ENCODE measurements at places on chromosomes 4 and X.

GRCh38 chr4:136967069-136967468 lies 565.2 kb downstream of the PCDH18 start:
- DNase-seq, result no peak

GRCh38 chrX:39397561-39398199 lies 596.4 kb downstream of the MID1IP1 start:
- DNase-seq, result peak; percentile 62

DNA sequence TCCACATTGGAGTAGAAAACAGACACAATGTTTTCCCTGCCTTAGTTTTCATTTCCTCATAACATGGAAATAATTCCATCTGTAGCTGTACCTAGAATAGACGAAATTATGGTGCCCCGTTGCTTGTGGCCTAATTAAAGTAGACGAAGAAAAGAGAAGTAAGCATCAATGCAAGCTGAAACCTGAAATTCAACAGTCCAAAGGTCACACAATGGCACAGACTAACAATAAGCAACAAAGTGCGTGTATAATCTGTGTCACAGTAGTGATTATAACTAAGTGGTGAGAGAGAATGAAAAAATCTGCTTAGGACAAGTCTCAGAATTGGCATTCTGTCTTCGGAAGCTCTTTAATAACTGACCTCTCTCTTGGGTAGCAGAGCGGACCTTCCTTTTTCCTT lies 24.3 kb downstream of the MAGEB17 start:
- DNase-seq, result no peak

DNA sequence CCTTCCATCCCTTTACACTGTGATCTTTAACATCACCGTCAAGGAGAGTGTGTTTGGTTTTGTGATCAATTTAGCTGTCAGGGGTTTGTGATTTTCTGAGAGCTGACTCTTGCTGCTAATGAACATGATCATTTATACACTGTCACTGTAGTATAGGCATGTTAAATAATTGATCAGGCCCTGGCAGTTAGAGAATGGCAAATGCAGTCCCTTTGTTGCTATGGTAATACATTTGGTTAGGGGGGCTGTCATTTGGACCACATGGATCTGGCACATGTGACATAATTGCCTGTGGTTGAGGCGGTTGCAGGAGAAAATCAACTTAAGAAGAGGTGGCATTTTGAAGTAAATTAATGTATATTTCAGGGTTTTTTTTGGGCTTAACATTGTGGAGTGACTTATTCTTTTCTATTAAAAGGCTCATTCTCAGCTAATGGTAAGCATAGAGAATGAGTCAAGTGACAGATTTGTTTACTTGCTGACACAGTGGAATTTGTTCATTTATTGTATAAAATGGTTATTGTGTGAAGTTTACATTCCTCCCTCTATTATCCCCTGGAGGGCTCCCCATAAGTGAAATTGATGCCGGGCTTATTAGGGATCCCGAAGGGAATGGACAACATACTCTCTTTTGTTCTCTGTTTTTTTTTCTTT lies 114.0 kb downstream of the FHIP1A start:
- DNase-seq, result no peak

- no peak for DNase-seq
Measured at GRCh38 chrX:24487571-24487970, 22.5 kb downstream of the PDK3 start.

DNA sequence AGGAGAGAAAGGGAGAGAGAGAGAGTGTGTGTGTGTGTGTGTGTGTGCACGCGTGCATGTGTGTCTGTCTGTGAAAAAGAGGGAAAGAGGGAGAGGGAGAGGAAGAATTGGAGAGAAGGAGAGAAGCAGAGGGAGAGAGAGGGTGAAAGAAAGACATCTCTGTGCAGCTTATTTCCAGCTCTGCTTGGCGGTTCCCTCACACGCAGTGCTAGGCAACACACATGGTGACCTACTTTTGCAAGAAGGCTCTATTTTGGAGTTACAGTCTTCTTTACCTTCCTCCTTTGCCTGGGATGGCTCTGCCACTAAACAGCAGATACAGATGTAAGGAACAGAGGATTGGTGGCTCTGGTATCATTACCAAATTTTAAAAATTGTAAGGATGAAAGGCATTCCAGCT lies 40.1 kb downstream of the SLC16A2 start:
- DNase-seq, result no peak

DNA sequence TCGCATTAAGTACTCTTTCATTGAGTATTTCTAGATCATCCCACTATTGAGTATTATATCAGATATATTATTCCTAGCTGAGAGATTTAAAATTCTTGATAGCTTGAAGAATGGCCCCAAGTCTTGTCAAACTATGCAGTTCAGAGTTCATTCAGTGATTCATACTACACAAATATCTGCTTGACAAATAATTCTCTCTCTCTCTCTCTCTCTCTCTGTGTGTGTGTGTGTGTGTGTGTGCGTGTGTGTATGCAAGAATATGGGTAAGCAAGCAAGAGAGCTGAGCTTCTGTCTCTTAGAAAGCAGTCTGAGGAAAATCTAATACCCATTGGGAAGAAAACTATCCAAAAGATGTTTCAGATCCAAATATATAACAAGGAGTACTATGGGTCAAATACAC lies 142.0 kb downstream of the SLC10A7 start:
- no peak for DNase-seq

- peak; percentile 16 for DNase-seq
Measured at GRCh38 chrX:24396236-24396930, 35.9 kb downstream of the SUPT20HL1 start.

- no peak for DNase-seq
Measured at GRCh38 chrX:107014936-107015335, 14.9 kb upstream of the MORC4 start.

- DNase-seq, result no peak
Measured at GRCh38 chr4:173301518-173302201, 32.5 kb downstream of the HMGB2 start.

DNA sequence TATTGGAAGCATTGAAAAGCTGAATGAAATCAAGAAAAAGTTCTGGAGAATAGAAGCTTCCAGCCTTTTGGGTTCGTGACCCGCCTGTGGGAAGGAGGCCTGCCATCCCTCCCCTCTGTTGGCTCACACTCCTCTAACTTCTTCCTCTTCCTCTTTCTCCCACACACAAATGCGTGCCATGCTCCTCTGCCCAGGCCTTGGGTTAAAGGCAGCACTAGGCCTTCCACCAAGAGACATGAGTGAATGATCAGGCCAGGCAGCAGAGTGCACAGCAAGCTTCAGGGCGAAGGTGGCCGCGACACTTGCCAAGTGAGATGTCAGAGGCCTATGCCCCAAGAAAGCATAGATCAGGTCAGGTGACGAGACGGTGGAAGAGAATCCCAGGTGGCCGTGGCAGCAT lies 38.4 kb downstream of the FAM193A start:
- DNase-seq, result no peak

- no peak for DNase-seq
Measured at GRCh38 chr4:56400560-56400959, 13.3 kb upstream of the AASDH start.

GRCh38 chr4:7745301-7745885 lies 194.3 kb downstream of the AFAP1 start:
- DNase-seq, result no peak

DNA sequence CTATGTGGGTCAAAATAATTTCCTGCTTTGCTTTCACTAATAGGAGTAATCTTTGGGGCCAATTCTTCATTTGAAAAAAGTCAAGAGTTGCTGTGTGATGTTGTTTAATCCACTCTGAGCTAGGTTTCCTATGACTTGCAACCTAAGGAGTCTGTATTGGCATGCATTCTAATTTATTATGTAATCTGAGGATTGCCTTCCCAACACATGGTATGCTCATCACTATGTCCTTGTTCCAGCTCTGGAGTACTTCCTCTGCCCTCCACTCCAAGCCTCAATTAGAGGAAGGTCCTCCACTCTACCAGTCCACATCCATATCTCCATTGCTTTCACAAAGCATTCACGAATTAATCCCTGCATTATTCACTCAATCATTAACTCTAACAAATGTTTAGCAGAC lies 56.1 kb downstream of the PPP3CA start:
- DNase-seq, result no peak

- DNase-seq, result no peak
Measured at GRCh38 chr4:182213004-182213403, 30.2 kb upstream of the TENM3 start.

DNA sequence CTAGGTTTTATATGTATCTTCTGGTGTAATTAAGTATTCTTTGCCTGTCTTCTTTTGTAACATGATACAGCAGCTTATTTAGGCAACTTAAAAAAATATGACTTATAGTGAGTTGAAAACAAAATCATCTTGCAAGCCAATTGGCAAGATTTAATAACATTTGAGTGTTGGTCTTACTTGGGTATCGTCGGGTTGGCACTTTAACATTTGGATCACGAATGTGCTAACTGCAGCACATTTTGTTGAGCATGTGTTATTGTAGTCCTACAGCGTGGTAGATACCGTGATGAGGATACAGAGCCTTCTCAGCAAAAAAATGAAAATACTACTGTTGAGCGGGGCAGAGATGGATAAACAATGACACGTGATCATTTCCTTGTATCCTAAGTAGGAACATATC lies 295.3 kb downstream of the ARHGAP10 start:
- DNase-seq, result no peak

- DNase-seq, result peak; percentile 3
Measured at GRCh38 chr4:22607382-22607781, 85.4 kb upstream of the GBA3 start.

DNA sequence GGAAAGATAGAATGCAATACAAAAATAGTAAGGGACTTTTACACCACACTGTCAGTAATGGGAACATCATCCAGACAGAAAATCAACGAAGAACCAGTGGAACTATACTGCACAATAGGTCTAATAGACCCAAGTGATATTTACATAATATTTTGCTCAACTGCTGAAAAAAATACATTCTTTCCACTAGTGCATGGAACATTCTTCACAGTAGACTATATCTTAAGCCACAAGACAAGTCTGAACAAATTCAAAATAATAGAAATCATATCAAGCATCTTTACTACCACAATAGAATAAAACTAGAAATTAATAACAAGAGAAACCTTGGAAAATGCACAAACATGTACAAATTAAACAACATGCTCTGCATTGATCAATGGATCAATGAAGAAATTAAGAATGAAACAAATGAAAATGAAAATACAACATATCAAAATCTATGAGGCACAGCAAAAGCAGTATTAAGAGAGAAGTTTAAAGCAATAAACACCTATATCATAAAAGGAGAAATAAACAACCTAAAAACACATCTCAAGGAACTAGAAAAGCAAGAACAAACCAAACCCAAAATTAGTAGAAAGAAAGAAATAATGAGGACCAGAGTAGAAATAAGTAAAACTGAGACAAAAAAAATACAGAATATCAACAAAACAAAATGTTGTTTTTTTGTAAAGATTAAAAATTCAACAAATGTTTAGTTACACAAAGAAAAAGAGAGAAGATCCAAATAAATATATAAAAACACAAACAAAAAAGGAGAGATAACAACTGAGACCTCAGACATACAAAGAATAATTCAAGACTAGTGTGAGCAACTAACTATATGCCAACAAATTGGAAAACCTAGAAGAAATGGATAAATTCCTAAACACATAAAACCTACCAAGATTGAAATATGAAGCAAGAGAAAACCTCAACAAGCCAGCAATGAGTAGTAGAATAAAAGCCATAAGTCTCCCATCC lies 51.5 kb upstream of the ANTXR2 start:
- no peak for DNase-seq

- DNase-seq, result no peak
Measured at GRCh38 chr4:88202443-88202842, 44.0 kb upstream of the ABCG2 start.

DNA sequence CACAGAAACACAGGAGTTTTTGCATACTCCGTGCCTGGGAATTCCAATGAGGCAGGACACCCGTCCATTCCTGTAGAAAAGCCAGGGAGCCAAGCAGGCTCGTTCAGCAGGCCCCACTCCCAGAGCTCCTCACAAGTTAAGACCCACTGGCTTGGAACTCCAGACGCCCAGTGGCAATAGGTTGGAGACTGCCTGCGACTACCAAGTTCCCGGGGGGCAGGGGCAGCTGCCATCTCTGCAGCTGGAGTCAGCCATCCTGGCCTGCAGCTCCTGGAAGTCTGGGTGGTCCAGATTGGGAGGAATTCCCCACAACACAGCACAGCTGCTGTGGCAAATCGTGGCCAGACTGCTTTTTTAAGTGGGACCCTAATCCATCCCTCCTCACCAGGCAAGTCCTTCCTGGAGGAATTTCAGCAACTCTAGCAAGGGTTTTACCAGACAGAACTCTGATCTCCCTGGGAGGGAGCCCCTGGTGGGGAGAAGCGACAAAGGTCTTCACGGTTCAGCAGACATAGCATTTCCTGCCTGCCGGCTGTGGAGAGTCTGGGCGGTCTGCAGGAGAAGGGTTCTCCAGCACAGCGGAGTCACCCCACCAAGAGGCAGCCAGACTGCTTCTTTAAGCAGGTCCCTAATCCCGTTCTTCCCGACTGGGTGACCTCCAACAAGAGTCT lies 231.9 kb downstream of the STPG2 start:
- no peak for DNase-seq

DNA sequence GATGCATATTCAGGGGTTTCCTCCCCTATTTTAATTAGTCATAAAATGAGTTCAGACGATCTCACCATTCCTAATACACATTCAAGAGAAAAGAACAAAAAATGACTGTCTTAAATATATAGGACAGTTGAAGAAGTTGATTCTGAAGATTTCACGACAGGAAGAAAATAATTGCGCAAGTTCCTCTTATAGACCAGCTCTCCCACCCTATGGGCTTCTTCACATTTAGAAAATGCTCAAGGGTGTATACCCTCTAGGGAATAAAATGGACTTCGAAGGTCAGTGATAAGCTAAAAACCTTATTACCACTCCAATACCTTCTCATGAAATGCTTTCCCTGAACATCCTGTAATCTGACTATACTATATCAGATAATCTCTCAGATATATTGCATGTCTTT lies 149.2 kb upstream of the TEX13C start:
- DNase-seq, result no peak

- no peak for DNase-seq
Measured at GRCh38 chr4:68904786-68905185, 46.8 kb downstream of the UGT2A3 start.

DNA sequence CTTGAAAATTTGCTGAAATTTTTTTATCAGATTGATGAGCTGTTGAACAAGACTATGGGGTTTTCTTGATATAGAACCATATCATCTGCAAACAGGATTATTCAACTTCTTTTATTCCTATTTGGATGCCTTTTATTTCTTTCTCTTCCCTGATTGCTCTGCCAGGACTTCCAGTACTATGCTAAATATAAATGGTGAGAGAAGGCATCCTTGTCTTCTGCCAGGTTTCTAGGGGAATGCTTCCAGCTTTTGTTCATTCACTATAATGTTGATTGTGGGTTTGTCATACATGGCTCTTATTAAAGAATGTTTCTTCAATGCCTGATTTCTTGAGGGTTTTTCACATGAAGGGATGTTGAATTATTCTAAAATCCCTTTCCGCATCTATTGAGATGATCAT lies 1139.5 kb downstream of the FAM133A start:
- DNase-seq, result no peak

GRCh38 chr4:112502871-112503270 lies 13.1 kb downstream of the NEUROG2 start:
- no peak for DNase-seq

DNA sequence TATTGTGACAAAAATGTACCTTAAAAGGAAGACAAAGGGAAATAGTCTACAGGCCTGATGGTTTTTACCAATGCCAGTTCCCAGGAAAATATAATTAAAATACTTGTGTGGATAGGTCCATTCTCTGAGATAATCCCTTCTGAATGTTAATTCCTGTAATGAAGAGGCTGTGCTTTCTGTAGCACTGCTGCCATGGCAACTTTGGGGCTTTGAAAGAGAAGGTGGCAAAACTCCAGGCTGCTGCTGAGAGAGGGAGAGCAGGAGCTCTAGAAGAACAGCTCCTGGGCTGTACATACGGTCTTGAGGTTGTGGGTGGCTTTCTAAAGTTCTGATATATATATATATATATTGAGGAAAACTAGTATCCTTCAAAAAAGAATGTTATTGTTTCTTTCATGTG lies 125.4 kb downstream of the PDLIM5 start:
- DNase-seq, result no peak

Data from SHP77 (cell line).